SK-N-SH (cell line): ENCODE measurements at places on chromosomes 16 and 17.

DNA sequence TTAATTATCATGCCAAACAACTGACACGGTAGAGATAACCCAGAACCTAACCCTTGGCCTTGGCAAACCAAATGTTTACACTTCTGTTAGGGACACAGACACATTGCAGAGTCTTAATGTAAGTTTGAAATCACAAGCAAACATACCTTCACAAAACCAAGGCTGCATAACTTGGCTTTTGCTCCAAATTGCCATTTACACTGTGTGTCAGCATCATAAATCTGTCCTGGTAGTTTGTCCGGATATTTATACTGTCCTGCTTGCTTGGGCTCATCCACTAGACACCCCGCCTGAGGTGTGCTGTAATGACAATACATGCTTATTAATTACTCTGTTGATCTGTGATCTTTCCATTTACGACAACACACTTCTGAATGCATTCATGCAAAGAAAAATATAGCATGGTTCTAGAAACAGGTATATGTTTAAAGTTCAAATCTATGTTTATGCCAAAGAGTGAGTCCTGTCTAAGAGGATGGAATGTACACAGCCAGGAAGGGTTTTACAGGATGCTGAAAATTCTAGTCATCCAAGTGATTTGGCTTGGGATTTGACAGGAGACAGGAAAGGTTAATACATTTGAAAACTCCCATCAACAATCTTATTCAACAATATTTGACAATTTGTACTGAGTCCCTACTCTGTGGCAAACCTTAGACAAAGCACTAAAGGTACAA lies 81.1 kb downstream of the ADAMTS18 start:
- no peaks in the 10 kb centered on the region for H3K4me1 ChIP-seq
- no peaks in the 10 kb centered on the region for H3K36me3 ChIP-seq
- DNase-seq = no peak
- H3K27me3 ChIP-seq = no peaks in the 10 kb centered on the region; the same call in 1 of the 2 replicates
- H3K4me3 ChIP-seq = no peak overlapping the region

GRCh38 chr16:789191-789850 lies 901 bp downstream of the CHTF18 start:
- no peaks in the 10 kb centered on the region for H3K27me3 ChIP-seq
- H3K4me3 ChIP-seq = peak overlapping the region; percentile 79
- H3K27ac ChIP-seq = no peak overlapping the region
- H3K36me3 ChIP-seq = no peaks in the 10 kb centered on the region

GRCh38 chr16:82603784-82604411 lies 22.9 kb upstream of the CDH13 start:
- no peak overlapping the region for H3K4me3 ChIP-seq
- H3K4me1 ChIP-seq = no peaks in the 10 kb centered on the region
- no peak overlapping the region for H3K27ac ChIP-seq
- no peak for DNase-seq
- H3K27me3 ChIP-seq = no peaks in the 10 kb centered on the region; the same call in none of the 2 replicates

DNA sequence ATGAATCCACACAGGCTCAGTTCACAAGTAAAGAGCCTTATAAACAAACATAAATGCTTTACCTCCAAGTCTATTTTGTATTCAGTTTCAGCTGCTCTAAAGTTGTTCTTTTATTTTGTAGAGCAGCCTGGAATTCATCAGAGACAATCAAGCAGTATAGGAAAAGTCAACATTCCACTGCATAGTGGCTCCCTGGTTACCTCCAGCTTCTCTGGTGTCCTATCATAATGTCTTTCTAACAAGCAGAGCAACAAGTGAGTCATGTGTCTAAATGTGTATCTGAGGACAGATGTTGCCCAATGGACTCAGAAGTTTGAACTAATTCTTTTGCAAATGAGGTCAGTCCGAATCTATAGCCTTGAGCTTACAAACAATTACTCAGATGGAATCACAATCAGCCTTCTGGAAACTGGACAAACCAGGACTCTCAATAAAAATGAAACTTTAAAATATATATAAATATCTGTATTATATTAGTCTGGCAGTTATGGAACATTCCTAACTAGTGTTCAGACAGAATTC lies 292.0 kb upstream of the TOM1L1 start:
- no peaks in the 10 kb centered on the region for H3K4me1 ChIP-seq
- no peak overlapping the region for H3K4me3 ChIP-seq
- no peak overlapping the region for H3K27ac ChIP-seq
- H3K36me3 ChIP-seq = no peaks in the 10 kb centered on the region
- DNase-seq = no peak
- H3K27me3 ChIP-seq = no peaks in the 10 kb centered on the region

- H3K27ac ChIP-seq = no peak overlapping the region
- no peak for DNase-seq
- H3K36me3 ChIP-seq = peaks cover 60% of the 10 kb centered on the region
- peaks cover 15% of the 10 kb centered on the region for H3K4me1 ChIP-seq
- H3K4me3 ChIP-seq = no peak overlapping the region
Observed at GRCh38 chr17:55407641-55408566, 13.7 kb downstream of the MMD start.

GRCh38 chr17:34259146-34259545 lies 4.1 kb downstream of the CCL2 start:
- H3K4me3 ChIP-seq = no peak overlapping the region
- no peaks in the 10 kb centered on the region for H3K36me3 ChIP-seq
- no peaks in the 10 kb centered on the region for H3K27me3 ChIP-seq
- no peak overlapping the region for H3K27ac ChIP-seq
- peaks cover 13% of the 10 kb centered on the region; the same call in 1 of the 2 replicates for H3K4me1 ChIP-seq
- DNase-seq = no peak

DNA sequence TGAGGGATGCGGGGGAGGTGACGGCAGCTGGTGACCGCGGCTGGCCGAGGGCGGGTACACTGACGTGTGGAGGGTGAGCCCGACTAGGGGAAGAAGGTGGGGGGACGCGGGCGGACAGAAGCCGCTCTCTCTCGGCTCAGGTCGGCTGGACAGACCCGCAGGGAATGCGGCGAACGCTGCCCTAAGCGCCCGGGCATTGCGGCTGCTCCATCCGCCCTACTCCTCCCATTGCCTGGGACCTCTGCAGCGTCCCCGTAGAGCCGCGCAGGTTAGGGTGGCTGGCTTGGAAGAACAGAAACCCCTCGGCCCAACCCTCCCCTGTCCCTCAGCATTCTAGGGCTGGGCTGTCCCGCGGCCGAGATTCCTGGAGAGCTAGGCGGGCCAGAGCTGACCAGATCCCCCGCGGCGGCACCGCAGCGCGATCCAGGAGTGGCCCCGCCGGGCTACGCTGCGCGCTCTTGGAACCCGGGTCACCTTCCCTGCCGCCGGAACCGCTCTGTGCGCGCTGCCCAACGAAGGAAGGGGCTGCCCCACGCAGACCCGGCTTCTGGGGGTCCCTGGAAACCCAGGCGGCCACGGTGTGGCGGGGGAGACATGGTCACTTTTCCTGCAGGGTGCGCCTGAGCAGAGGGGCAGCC lies 3.0 kb downstream of the DLX4 start:
- H3K4me3 ChIP-seq = no peak overlapping the region
- peak; percentile 79 for DNase-seq
- H3K36me3 ChIP-seq = no peaks in the 10 kb centered on the region
- H3K4me1 ChIP-seq = peaks cover 13% of the 10 kb centered on the region; the same call in 1 of the 2 replicates

GRCh38 chr17:44522883-44523671 lies 19.9 kb upstream of the GPATCH8 start:
- H3K4me3 ChIP-seq = no peak overlapping the region
- no peaks in the 10 kb centered on the region for H3K27me3 ChIP-seq
- peak; percentile 48 for DNase-seq
- H3K27ac ChIP-seq = no peak overlapping the region

DNA sequence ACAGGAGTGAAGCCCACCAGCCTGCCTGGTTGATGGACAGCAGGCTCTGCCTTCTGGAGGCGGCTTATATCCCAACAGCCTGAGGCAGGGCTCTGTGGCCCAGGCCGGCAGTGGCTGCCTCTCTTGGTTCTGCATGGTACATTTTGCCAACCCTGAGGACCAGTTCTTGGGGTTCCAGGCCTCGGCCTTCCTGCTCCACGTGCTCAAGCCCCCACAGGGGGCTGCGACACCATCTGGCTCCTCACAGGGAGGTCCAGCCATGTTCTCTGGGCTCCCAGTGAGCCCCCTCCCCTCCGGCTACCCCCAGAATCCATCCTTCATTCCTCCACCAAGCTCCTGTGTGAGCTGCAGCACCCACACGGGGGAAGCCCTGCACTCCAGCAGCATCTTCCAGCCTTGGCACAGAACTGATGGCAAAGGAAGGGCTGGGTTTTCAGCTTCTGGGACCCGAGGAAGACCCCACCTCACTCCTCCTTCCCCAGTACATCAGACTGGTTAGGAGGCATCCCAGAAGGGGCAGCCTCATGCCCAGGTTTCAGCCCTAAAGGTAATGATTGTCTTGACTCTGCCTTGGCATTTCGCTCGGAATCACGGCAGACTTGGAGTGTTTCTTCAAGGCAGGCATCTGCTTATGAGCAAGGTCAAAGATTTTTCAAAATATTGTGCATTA lies 231.2 kb downstream of the CPPED1 start:
- H3K36me3 ChIP-seq = no peaks in the 10 kb centered on the region
- no peak overlapping the region for H3K27ac ChIP-seq
- H3K27me3 ChIP-seq = no peaks in the 10 kb centered on the region
- H3K4me3 ChIP-seq = no peak overlapping the region

GRCh38 chr16:14132696-14133048 lies 61.6 kb downstream of the MRTFB start:
- H3K4me1 ChIP-seq = no peaks in the 10 kb centered on the region
- H3K27me3 ChIP-seq = no peaks in the 10 kb centered on the region
- H3K36me3 ChIP-seq = peaks cover 9% of the 10 kb centered on the region
- no peak for DNase-seq
- no peak overlapping the region for H3K27ac ChIP-seq

GRCh38 chr16:73951481-73951880 lies 345.1 kb upstream of the PSMD7 start:
- H3K36me3 ChIP-seq = no peaks in the 10 kb centered on the region
- DNase-seq = no peak
- no peaks in the 10 kb centered on the region for H3K4me1 ChIP-seq
- no peak overlapping the region for H3K27ac ChIP-seq

DNA sequence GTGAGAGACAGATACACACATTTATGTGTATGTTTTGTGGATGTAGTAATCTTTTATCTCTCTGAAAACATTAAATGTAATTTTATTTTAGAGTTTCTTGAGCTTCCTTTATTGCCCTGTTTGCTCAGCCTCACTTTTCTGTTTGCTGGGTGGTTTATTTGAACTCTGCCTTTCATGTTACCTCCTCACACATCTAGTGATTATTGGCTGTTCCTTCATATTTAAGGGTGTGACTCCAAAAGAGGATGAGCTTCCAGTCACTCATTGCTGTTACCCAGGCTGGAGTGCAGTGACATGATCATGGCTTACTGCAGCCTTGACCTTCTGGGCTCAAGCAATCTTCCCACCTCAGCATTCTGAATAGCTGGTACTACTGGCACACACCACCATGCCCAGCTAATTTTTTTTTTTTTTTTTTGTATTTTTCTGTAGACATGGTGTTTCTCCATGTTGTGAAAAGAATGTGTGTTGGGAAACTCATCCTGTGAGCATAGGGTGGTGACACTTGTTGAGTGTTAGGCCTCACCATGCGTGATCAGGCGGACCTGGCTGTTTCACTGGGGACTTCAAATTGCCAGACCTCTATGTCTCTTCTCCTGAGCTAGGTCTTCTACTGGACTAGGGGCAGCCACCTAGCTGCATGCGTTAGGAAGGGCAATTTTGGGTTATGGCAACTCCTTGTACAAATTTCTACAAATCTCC lies 37.8 kb downstream of the GOSR1 start:
- H3K4me3 ChIP-seq = no peak overlapping the region
- no peaks in the 10 kb centered on the region for H3K27me3 ChIP-seq
- DNase-seq = no peak
- H3K36me3 ChIP-seq = peaks cover 51% of the 10 kb centered on the region
- peaks cover 18% of the 10 kb centered on the region for H3K4me1 ChIP-seq
